Neuronal stem cell (in vitro differentiated cells): ENCODE measurements at places on chromosomes 2 and 18.

- no peak for DNase-seq
Measured at GRCh38 chr2:215407590-215408264, 28.1 kb downstream of the FN1 start.

DNA sequence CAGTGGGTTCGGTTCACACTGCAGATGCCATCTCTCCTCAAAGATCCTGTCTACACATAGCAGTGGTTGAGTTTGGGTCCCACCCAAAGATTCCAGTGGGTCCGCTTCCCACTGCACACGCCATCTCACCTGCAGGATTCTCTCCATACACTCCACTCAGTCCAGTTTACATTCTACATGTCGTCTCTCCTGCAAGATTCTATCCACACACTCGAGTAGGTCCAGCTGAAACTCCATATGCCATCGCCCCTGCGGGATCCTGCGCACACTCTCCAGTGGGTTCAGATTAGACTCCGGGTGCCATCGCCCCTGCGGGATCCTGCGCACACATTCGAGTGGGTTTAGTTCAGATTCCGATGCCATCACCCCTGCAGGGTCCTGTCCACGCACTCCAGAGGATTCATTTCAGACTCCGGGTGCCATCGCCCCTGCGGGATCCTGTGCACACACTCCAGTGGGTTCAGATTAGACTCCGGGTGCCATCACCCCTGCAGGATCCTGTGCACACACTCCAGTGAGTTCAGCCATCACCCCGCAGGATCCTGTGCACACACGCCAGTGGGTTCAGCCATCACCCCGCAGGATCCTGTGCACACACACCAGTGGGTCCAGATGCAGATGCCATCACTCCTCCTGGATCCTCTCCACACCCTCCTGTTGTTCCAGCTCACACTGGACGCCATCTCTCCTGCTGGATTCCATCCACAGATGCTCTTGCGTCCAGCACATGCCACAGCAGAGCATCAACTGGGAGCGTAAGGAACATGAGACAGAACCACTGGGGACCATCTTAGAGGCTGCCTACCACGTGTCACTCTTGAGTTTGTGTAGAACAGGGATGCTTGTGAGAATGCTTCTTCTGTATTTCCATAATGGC lies 3.0 kb upstream of the PXDN start:
- DNase-seq: no peak

- DNase-seq: no peak
Measured at GRCh38 chr2:233351423-233351822, 2.9 kb upstream of the DGKD start.

DNA sequence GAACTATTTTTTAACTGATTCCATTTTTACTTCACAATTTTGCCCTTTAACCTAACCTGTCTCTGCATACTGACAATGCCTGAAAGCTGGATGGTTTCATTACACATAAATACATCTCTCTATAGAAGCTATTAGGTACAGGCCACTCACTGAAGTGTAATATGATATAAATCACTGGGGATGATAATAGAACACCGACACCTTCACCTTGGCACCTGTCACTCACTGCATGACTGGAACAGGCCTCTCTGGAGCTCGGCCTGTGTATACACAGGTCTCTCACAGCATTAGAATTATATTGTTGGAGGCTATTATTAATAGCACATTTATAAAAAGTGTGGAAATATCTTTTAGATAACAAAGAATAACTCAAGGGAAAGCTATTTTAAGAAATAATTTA lies 138.2 kb downstream of the TMEM131 start:
- no peak for DNase-seq

GRCh38 chr18:9446839-9447238 lies 28.5 kb upstream of the RALBP1 start:
- DNase-seq: no peak

- DNase-seq: no peak
Measured at GRCh38 chr2:101509499-101510284, 34.8 kb upstream of the RFX8 start.

GRCh38 chr2:162242586-162243280 lies 512 bp downstream of the FAP start:
- DNase-seq: peak; percentile 37
